ENCODE measurements at places on chromosomes 6 and 20.

- DNase-seq: no peak
Measured at GRCh38 chr6:54730767-54731630, 115.6 kb upstream of the FAM83B start.

DNA sequence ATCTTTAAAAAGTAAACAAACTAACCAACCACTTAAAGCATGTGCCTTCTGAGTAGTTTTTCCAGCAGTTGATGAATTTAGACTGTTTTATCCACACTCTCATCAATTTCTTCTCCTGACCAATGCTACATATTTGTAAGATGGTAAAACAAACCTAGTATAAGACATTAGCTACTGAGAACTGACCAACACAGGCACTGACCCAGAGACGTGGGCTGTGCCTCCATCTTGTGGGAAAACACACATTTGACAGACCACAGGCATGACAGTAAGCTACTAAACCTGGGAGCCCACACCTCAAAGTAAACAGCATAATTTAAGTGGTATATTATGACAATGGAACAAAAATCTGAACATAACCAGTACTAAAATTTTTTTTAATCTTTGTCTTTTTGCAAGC lies 121.4 kb upstream of the NRSN1 start:
- no peak for DNase-seq

GRCh38 chr20:61295682-61296628 lies 43.9 kb downstream of the CDH4 start:
- no peak for DNase-seq

- DNase-seq: no peak
Measured at GRCh38 chr20:19449051-19449450, 236.6 kb downstream of the SLC24A3 start.

DNA sequence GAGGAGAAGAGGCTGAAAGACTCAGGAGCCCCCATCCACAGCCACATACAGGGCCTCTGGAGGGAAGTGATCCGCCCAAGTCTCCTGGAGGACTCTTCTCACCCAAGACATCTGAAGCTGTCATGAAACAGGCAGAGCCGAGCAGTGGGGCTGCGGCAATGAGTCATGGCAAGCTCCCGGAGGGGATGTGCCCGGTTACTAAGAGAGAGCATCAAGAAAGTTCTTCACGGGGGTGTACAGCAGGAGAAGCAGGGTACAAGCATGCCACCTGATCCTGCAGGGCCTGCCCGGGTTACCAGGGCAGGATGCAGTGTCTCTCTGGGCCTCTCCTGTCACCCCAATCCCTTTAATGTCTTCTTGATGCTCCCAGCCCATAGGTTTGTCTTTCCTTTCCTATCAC lies 21.1 kb downstream of the TRIM26 start:
- no peak for DNase-seq

GRCh38 chr20:14996883-14997672 lies 659.7 kb upstream of the FLRT3 start:
- no peak for DNase-seq

- no peak for DNase-seq
Measured at GRCh38 chr20:46640044-46640443, 11.2 kb downstream of the SLC13A3 start.

- DNase-seq: no peak
Measured at GRCh38 chr6:164897523-164898235, 411.7 kb downstream of the C6orf118 start.

DNA sequence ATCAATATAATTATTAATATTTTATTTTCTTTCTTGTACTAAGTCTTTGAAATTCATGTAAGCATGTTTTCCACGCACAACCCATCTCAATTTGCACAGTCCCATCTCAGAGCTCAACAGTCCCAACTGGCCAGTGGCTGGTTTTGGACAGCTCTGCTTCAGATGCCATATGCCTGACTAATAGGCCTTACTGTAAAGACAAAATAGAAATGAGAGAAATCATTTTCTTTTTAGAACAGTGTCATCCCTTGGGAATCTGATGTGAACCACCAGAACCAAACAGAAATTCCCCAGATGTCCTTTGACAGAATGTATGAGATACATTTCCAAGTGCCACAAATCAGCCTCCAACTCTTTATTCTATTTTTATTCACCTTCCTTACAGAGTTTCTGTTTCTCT lies 338.9 kb downstream of the ESR1 start:
- no peak for DNase-seq

GRCh38 chr20:37804584-37805566 lies 98.1 kb upstream of the VSTM2L start:
- no peak for DNase-seq
